Smooth muscle cell of the brain vasculature (primary cell): ENCODE measurements at places on chromosomes 2 and 18.

DNA sequence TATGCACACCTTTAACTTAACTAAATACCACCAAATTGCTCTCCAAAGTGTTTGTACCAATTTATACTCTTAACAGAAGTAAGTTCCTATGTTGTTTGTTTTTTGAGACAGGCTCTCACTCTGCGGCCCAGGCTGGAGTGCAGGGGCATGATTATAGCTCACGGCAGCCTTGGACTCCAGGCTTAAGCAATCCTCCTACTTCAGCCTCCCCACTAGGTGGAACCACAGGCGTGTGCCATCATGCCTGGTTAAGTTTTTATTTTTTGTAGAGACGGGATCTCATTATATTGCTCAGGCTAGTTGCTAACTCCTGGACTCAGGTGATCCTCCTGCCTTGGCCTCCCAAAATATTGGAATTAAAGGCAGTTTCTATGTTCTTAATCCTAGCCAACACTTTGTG is 13.1 kb upstream of the NAB1 start:
- no peak for DNase-seq

GRCh38 chr2:168114619-168115018 is 132.8 kb downstream of the STK39 start:
- DNase-seq = no peak

GRCh38 chr18:49517483-49517882 is 30.4 kb upstream of the C18orf32 start:
- no peak for DNase-seq

DNA sequence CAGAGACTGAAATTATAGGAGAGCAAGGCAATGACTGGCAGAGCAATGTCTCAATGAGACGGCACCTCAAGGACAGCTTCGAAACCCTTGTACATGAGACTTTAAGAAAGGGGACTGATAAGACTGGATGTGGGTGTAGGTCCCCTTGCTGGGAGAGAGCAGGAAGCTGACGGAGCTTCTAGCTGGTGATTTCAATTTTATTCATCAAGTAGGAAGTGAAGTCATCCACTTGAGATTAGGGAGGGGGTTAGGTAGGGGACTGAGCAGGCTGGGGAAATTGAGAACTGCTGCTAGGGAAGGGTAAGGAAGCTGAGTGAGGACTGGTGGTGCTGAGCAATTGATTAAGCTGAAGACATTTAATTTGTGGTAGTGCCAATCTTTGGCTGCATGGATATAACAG is 99.5 kb upstream of the ITGB6 start:
- DNase-seq = no peak

GRCh38 chr2:223273995-223274394 is 222.0 kb downstream of the KCNE4 start:
- no peak for DNase-seq

DNA sequence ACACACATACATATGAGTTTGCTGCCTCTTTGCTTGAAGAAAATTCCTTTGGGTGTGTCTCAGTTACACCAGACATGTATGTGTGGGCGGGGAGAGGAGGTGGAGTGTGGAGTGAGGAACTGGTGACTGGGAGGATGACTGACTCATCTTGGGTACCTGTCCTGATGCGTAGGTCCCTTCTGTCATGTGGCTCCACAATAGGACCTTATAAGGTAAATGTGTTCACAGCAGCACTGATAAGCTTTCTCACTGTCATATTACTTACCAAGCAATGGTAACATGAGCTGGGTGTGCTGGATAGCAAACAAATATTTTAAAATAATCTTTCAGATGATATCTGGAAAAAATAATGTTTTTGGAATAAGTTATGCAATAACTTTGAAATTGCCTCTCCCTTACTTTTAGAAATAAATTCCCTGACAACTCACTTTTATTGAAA is 45.1 kb downstream of the SLC9A2 start:
- no peak for DNase-seq

DNA sequence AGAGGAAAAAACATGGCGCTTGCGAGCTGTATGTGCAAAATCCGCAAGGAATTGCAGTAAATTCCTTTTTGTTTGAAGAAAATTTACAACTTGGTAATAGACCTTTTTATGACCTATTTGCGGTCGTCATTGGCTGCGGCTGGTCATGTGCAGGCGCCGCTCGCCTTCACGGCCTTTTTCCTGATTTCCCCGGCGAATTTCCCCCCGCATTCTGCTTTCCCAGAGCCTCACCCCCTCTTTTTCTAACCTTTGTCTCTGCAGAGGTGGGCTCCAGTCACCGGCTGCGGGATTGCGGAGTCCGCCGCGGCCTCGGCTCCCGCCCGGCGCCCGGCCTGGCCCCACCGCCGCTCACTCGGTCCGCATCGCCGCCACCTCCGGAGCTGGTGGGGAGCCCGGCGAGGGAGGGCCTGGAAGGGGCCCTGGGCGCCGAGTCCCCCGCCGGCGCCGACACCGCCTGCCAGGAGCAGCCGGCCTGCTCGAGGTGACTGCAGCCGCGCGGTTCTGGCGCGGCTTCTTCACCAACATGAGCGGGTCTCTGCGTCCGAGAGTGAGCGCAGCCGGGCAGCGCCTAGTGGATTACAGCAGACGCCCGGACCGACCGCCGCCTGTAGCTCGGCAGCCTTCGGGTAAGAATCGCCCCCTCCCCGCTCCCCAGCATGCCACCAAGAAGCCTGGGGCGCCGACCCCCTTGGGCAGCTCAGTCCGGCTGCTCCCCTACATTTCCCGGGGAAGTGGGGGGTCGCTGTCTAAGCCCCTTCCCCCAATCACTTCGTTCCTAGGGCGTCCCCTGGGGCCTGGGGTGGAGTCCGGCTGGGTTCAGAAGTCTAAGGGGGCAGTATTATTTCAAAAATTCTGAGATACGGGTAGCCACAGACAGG is 7.1 kb downstream of the HOXD8 start:
- no peak for DNase-seq

GRCh38 chr2:179536185-179536584 is 271.6 kb upstream of the SESTD1 start:
- no peak for DNase-seq

DNA sequence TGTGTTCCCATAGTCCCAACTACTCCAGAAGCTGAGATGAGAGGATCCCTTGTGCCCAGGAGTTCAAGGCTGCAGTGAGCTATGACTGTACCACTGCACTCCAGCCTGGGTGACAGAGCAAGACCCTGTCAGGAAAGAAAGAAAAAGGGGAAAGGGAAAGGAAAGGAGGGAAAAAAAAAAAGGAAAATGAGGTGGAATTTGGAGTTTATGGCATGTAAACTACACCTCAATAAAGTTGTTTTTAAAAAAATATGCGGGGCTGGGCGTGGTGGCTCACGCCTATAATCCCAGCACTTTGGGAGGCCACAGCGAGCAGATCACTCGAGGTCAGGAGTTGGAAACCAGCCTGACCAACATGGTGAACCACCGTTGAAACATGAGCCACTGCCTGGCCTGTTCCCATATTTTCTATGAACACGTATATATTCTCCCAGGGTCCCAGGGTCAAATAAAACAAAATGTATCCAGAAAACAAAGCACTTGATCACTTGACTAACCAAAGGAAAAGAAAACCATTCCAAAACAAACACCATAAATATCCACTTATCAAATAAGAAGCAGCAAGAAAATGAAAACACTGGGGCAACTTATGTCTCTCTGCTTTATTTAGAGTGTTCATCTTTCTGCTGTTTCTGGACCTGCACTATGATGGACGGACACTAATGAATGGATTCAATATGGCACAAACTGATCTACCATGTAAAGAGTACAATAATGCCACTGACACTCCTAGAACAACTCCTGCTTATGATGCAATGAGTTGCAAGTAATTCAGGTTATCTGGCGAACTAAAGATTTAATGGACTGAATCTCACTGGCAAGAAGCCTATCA is 56.8 kb downstream of the ASXL2 start:
- peak; percentile 52 for DNase-seq
